ENCODE measurements at places on chromosomes 13 and 19.
A peak's percentile ranks its signal among the peaks of the same experiment; 100 is the strongest.

DNA sequence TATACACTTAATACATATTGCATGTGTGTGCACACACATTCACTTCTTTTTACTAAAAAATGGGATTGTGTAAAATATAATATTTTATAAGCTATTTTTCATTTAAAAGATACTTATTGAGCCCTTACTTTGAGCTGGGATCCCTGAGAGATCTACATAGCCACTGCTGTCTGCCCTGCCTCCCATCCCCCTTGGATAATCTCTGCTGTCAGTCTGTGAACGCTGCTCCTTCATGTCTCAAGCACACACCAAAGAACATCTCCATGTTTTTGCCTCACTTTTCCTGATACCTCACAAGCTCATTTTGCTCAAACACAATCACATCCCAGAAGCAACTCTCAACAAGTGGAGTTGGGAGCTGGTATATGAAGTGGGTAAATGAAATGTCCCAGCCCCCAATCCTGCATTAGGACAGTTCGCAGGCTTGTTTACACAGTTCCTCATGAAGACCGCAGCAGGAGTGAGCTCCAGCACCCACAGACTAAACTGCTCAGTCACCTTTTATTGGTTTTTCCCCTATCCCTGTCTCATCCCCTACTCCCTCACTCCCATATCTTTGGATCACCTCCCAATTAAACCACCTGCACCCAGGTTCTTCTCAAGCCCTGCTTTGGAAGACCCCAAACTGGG is 108.3 kb upstream of the FRY start:
- no peak for DNase-seq

- DNase-seq: no peak
Observed at GRCh38 chr13:42950181-42950580, 41.9 kb downstream of the EPSTI1 start.

DNA sequence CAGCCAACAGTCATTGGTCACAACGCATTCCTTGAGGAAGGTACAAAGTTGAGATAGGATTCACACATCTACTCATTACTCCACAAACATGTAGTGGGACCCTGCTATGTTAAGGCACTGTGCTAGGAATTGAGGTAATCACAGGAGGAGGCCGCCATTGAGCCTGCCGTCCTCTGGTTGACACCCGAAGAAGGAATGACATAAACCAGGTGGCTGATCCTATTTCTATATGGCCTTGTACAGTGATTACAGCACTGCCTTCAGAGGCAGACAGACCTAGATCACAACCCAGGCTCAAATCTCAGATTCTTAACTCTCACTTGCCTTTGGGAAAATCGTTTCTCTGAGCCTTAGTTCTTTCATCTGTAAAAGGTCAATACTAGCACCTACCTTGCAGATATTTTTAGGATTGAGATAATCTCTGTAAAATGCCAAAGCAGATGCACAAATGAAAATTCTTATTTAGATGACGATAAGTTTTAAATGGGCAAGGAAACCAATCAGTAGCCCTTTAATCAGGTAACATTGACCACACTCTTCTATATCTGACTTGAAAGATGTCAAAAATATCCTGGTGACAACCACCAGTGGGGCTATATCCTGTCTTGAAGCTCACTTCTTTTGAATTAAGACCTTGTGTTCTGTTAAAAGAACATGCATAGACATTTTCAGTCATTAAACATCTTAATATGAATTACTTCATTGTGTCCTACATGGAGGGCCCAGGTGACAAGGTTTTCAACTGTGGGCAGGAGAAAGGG is 251.6 kb downstream of the KCTD12 start:
- no peak for DNase-seq

- DNase-seq: no peak
Observed at GRCh38 chr19:1632462-1633268, 19.8 kb downstream of the TCF3 start.

DNA sequence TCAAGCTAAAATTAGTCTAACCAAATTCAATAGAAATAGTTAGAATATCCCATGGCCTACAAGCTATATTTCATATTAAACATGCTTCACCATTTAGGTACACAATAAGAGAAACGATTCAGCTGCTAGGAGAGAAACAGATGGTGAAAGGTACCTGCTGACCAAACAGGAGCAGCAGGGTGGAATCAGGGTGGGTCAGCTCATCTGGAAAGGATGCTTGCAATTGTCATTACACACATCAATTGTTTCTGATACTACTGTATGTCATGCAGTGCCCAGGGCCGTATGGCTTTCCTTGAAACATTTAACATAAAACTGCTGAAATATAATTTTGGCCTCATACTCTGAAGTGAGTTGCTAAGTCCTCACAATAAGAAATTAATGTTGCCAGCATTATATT is 776.0 kb downstream of the DACH1 start:
- no peak for DNase-seq

- DNase-seq: no peak
Observed at GRCh38 chr13:90320664-90321063, 1026.8 kb upstream of the MIR17HG start.

DNA sequence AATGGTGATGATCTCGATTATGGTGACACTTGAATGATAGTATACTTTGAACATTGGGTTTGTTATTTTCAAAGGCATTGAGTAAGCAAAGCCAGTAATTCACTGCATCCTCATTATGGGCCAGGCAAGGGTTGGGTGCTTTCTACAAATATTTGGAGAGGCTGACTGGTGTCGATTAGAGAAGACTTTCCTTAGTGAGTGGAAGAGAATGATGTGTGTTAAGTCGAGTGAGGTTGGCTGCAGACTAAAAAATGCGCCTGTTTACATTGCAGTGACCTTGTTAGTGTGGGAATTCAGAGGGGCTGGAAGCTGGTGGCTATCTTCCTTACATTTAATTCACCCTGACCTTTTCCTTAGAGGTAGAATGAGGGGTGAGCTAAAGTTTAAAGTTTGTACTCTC is 22.4 kb upstream of the RNF113B start:
- no peak for DNase-seq

GRCh38 chr13:95784161-95784899 is 107.4 kb downstream of the DNAJC3 start:
- no peak for DNase-seq

- DNase-seq: peak; percentile 8
Observed at GRCh38 chr19:289651-290371, 1.4 kb downstream of the PLPP2 start.

DNA sequence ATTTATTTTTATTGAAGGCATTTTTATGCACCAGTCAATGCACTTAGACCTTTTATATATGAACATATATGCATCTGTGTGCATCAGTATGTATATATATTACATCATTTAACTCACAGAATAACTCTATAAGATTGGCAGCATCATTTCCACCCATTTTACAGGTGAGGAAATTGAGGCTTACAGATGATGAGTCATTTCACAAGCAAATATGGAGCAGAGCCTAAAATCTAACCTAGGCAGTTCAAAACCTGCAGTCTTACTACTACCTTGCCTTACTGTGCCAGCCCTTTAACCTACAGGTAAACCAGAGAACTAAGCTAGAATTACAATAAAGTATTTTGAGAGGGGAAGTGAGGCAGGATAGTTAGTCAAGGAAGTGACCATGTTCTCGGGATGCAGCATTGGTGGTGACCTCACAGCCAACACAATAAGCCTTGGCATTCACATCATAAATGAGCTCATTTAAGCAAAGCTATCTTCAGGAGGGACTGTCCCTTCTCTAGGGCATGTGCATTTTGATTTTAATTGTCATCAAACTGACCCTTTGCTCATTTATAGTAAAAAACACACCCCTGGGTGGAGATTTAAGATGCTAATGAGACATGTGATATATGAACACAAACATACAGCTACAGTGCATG is 274.3 kb downstream of the DCLK1 start:
- no peak for DNase-seq

- DNase-seq: no peak
Observed at GRCh38 chr19:5115771-5116202, 146.9 kb downstream of the KDM4B start.

DNA sequence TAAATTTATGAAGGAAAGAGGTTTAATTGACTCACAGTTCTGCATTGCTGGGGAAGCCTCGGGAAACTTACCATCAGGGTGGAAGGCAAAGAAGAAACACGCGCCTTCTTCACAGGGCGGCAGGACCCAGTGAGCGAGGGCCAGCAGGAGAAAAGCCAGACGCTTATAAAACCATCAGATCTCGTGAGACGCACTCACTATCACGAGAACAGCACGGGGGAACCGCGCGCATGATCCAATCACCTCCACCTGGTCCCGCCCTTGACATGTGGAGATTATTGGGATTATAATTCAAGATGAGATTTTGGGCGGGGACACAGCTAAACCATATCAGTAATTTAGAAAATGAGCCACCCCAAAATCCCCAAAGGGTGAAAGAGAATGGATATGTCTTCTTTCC is 187.1 kb downstream of the RAP2A start:
- DNase-seq: no peak

DNA sequence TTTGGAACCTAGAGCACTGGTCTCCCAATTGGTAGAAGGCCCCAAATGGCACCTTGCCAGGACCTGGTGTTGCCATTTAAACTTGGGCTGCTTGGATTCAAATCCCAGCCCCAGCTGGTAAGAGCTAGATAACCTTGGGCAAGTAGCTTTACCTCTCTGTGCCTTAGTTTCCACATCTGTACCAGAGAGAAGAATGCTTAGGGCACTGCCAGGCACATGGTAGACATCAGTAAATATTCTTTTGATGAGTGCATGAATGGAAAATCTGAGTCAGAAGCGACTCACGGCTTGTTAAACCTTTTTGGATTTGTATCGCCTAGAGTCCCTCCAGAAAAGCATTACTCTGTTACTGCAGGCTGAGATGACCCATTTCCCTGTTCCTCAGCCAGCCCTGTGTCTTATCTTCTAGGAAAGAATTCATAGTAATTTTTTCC is 90.9 kb downstream of the SIPA1L3 start:
- no peak for DNase-seq

DNA sequence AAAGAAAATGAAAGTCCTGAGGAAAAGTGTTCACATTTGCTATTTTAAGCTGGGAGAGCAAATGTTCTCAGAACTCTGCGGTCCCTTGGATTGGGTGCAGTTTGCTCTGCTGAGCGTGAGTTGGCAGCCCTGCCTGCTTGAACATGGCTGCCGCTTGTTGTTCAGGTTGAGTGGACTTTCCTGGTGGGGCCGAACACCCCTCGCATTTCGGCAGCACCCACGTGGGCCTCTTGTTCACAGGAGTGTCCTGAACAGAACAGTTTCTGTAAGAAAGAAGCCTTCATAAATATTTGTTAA is 10.8 kb upstream of the RNF113B start:
- no peak for DNase-seq

GRCh38 chr13:40519637-40520036 is 146.8 kb downstream of the FOXO1 start:
- DNase-seq: no peak

DNA sequence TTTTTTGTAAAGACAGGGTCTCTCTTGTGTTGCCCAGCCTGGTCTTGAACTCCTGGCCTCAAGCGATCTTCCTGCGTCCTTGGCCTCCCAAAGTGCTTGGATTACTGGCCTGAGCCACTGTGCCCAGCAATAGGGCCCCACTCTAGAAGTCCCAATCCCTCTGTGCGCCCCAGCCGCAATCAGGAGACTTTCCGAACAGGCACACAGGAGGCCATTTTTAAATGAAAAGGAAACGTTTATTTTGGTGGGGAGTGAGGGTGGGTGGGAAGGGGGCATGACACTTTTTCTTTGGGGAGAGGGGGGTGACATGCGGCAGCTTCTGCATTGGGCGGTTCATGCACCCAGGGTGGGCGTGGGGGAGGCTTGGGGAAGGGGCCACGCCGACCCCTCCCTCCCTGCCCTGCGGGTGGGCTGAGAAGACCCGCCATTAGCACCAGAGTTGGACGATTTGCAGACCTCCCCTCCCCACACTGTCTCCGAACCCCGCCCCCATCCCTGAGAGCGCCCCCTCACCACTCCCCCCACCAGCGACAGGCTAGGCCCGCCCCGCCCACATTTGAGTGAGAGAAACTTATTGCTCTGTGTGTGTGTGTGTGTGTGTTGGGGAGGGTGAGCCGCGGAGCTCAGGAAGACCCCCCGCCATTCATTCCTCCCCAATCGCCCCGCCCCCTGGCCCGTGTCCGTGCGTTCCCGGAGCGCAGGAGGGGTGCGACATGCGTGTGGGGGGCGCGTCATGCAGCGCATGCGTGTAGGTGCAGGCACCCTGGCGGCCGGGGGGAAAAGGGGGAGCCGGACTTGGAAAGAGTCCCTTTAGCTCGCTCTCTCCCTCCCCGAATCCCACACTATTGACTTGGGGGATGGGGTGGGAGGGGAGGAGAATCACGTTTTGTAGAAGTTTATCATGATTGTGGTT is 17.2 kb downstream of the KCNC3 start:
- DNase-seq: no peak

GRCh38 chr13:31105020-31105795 is 56.5 kb downstream of the HSPH1 start:
- no peak for DNase-seq

- DNase-seq: peak; percentile 78
Observed at GRCh38 chr13:79541426-79542049, 60.6 kb downstream of the NDFIP2 start.

DNA sequence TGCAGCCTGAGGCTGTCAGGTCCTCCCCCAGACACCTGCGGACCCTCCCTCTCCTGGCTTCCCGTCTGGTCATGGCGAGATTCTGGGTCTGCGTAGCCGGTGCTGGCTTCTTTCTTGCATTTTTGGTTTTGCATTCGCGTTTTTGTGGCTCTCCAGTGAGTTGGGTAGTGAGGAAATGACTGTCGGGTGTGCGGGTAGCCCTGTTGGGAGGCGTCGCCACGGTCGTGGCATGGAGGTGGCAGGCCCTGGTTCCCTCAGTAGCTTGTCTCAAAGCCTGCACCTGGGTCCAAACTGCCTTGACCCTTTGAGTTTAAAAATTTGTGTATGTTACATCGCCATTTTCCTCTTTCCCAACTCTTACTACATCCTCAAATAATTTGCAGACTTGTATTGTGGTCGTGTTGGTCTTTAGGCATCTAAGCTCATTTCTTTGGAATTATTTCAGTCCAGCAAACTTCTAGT is 344 bp downstream of the NHLRC3 start:
- peak; percentile 60 for DNase-seq

DNA sequence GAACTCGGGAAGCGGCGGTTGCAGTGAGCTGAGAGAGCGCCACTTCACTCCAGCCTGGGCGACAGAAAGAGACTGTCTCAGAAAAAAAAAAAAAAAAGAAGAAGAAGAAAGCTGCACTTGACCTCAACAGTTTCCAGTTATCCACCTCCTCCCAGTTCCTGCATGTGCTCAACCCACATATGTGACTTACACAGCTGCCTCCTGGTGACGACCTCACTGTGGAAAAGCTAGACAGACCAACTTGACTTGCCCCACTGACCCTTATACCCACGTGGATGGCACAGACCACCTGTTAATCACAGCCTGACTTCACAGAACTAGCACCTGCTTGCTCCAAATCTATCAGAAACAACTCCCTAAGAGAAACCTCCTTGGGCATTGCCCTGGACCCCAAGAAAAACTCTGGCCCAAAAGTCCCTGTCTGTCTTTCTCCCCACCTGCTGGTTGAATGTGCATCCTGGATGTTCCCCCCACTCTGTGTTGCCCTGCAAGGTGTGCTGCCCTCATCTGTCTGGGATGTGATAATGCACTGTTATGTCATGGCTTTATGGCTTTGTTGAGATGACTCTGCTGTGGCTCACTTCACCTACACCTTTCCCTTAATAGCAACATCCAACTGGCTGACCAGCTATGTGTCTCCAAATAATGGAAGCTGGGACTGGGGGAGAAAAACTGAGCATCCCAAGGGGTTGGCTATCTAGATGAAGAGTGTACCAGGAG is 2.8 kb downstream of the ZNF20 start:
- DNase-seq: peak; percentile 57
